ENCODE measurements at places on chromosomes 6 and 20.

DNA sequence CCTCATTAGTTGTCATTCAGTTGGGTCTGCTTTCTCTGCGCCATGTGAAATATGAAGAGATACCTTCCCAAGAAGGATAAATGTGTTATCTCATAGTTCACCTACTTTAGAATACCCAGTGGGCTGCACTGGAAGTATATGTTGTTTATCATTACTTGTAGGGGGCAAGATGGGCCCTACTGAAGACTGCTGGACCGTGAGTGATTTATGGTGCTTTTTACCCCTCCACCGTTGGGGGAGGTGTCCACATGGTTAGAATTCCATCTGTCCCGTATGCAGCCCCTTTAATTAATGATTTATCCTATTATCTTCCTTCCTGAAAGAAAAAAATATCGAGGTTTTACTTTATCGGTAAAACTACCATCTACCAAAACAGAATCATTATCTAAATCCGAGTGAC lies 97.0 kb downstream of the TSHZ2 start:
- no peak for DNase-seq

DNA sequence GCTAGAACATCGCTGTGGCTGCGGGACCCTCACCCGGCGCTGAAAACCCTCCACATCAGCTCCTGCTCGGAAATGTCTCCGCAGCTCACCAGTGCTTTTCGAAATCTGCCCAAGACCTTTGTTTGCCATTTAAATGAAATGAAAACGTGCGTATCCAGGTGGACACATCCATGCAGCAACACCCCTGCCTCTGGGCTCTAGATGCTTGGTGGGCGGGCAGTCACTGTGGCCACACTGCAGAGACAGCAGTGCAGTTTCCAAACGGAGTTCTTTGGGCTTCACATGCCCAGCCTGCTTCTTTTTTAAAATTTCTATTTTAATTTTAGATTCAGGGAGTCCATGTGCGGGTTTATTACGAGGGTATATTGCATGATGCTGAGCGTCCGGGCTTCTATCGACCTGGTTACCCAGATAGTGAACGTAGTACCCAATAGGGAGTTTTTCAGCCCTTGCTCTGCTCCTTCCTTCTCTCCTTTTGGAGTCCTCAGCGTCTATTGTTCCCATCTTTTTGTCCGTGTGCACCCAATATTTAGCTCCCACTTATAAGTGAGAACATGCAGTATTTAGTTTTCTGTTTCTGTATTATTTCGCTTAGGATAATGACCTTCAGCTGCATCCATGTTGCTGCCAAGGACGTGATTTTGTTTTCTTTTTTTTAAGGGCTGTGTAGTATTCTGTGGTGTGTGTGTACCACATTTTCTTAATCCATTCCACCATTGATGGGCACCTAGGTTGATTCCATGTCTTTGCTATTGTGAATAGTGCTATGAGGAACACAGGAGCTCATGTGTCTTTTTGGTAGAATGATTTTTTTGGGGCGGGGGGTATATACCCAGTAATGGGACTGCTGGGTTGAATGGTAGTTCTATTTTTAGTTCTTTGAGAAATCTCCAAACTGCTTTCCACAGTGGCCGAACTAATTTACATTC lies 4.8 kb upstream of the TUBB2B start:
- DNase-seq = peak; percentile 44

GRCh38 chr20:40892642-40893041 lies 136.0 kb upstream of the TOP1 start:
- DNase-seq = no peak

DNA sequence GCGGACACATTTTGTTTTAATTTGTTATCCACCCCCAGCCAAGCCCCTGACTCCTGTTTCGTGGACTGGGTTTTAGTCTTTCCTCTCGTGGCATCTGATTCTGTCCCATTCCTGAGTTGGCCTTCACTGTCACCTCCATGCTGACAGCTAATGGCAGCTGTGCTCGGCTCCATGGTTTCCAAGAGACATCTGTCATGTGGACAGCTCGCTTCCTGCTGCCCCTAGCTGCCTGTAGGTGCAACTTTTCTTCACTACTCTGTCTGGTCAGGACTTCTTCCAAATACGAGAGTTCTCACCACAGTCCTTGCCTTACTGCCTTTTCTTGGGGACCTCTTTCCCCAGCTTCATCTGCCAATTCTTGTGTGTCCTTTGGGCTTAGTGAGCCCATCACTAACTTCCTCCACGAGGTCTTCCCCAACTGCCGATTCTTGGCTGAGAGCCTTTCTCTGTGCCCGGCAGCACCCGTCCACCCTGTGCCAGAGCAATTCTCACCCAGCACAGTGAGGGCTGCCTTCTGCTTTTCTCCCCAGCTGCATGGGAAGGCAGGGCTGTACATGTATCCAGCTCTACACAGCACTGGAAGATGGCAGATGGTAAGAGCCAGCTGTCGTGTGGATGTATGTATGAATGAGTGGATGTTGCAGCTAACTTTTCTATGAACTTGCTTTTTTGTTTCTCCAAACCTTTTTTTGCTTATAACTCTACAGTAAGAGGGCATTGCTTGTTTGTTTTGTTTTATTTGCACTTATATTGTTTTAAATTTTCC lies 140.4 kb downstream of the F13A1 start:
- DNase-seq = no peak

DNA sequence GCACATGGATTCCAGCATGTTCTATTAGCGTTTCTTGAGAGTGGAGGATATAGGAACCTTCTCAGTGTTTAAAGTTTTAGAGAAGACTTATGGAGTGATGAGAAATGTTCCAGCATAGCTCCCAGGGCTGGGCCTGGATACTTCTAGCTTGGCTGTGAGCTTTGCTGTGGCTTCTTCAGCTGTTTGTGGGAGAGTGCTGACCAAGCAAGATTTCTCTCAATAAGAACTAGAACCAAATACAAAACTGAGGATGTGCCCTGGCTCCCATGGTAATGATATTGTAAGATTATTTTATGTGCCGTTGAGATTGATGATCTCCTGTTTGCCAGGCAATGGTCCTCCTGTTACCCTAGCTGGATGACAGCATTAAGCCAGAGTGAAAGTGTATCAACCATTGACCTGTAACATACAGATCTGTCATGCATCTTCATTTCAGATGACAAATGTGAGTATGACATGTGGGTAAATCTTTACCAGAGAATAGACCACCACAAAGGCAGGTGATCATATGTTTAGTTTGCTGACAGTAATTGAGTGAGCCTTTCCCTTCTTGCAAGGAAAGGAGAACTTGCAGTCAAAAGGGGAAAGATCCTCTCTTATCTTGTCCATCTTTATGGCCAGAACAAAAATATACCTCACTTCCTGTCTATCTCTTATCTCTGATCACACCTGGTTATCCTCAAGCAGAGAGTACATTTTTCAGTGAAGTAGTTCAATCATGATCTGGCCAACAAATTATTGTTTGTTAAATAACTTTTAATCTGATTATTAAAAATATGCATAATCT lies 180.1 kb downstream of the SLC24A3 start:
- DNase-seq = no peak

All from spinal cord (tissue), 10 donors.